NCI-H1105 (cell line): ENCODE measurements at places on chromosomes 12 and 14.

- DNase-seq: no peak
These were observed at the start of gene OASL for GRCh38 chr12:121038861-121039668. Gene OASL, minus strand, starts transcription at chr12:121039246. Its CDS starts 275 bp downstream, at chr12:121038971.

- no peak for DNase-seq
These were observed 241.7 kb downstream of the CEP128 start for GRCh38 chr14:80699861-80700260.

DNA sequence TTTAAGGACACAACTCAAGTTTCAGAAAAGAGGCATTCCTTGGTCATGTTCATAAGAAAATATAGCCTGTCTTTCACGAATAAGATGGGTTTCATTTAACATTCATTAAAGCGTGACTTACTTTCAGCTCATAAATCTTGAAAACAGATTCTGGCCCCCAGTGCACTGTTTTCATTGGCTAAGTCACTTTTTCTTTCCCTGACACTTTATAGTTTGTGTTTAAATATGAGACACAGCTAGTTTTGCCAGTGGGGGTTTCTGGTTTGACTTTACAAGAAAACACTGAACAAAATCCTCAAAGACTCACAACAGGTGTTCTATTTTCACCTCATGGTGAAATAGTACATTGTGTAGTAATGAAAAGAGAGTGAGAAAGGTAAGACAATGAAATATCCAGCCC lies 65.9 kb downstream of the PHLDA1 start:
- no peak for DNase-seq

GRCh38 chr12:32446316-32447119 lies 47.2 kb downstream of the FGD4 start:
- no peak for DNase-seq

GRCh38 chr12:2856051-2856450 lies 788 bp downstream of the TEX52 start:
- no peak for DNase-seq

GRCh38 chr12:49515266-49515665 lies 23.6 kb upstream of the KCNH3 start:
- DNase-seq: no peak

DNA sequence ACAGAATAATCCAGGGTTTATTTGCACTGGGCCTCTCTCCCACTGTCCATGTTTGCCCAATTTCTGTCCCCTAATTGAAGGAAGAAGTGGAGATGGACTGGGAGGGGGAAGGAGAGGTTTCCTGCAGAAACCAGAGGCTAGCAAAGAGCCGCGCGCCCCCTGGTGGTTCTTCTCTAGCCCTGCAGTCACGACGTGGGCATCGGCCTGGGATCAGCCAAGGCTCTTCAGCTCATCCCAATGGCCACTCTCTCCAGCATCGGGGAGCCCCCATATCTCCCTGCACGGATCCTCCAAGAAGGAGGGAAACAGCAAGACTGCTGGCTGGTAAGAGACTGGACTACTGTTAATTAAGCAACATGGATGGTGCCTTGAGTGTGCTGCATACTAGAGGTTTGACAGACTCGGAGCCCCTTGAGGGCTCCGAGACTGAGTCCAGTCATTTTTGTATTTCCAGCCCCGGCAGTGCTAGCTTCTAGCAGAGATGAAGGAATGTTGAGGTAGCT lies 18.7 kb downstream of the ZBTB39 start:
- DNase-seq: peak; percentile 37

- DNase-seq: no peak
These were observed 78.7 kb downstream of the HELB start for GRCh38 chr12:66380769-66381535.

- DNase-seq: no peak
These were observed 10.1 kb downstream of the CCND2 start for GRCh38 chr12:4283512-4284255.

GRCh38 chr12:70002097-70002911 lies 177.3 kb downstream of the MYRFL start:
- no peak for DNase-seq

DNA sequence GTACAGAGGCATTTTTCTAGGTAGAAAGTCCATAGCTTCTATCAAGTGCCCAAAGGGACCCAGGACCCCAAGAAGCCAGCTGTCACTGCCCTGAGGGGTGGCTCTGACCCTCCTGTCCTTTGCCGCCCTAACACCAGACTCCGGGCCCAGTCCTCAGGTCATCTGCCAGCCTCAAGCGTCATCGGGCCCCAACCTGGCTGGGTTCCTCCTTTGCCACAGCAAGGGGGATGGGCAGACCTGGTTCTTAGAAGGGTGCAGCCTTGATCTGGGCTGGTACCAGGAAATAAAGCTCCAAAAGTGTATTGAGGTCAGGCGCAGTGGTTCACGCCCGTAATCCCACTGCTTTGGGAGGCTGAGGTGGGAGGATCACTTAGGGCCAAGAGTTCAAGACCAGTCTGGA lies 27.1 kb upstream of the FAM222A start:
- no peak for DNase-seq

- no peak for DNase-seq
These were observed 9.8 kb downstream of the RTL1 start for GRCh38 chr14:100893760-100894159.

- DNase-seq: no peak
These were observed 9.3 kb downstream of the ZNF385A start for GRCh38 chr12:54375259-54375579.

- DNase-seq: no peak
These were observed 311.7 kb upstream of the E2F7 start for GRCh38 chr12:77377116-77377515.

GRCh38 chr12:117121441-117121840 lies 22.2 kb upstream of the TESC start:
- no peak for DNase-seq

DNA sequence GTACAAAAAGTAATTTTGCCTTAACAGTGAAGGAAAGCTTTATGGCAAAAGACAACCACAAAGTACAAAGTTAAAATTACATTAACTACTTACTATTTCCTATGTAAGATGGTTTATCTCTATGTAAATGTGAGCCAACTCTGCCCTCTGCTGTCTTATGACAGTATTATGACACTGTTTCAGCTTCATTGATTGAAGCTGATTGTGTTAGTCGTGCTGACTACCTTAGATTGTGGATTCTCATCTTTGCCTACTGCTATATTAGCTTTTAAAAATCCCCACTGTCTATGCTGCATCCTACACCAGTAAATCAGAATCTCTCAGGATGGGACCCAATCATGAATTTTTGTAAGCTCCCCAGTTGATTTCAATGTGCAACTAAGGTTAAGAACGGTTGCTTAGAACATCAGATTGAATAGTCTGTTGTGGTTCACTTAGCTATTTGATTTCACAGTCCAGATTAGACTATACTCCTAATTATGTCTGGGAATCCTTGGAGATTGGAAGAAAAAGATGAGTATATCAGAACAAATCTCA lies 12.2 kb upstream of the SPTB start:
- DNase-seq: peak; percentile 54

GRCh38 chr14:102979406-102979805 lies 56.9 kb downstream of the AMN start:
- no peak for DNase-seq

GRCh38 chr12:4719821-4720636 lies at the start of gene GALNT8:
Gene GALNT8, plus strand, starts transcription at chr12:4720400. Its CDS starts 278 bp downstream, at chr12:4720678.
- no peak for DNase-seq

DNA sequence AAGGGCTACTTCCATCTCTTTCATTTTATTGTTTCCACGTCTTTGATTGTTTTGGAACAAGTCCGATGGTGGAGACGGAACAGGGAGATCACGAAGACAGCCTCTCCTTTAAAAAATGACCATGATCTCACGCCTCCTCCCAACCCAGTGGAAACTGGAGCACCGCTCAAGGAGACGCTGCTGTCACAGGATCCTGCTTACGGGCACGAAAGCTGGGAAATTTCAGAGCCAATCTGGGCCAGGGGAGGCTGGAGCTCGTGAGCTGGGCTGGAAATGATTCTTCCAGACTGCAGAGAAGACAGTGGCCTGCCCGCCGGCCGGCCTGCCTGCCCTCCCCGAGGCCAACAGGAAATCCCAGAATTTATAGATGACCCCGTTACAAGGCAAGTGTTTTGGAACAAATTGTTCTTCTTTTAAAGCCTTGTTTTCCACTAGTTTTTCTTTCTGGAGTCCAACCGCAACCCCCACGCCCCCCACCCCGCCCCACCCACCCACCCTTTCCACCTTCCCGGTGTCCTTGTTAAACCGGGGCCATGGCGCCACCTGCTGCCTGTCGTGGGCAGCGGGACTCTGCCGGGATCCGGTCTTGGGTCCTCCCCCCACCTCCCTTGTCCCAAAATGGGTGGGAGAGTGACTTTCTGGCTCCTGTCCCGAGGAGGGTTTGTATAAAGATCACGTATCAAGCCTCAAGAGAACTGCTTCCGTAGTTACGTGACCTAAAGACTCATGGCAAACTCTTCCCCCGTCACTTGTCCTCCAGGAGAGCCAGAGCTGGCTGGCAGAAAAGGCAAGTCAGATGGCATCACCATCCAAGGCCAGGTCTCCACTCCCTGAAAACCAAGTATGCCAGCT lies 40.3 kb downstream of the MAP1LC3B2 start:
- DNase-seq: no peak

DNA sequence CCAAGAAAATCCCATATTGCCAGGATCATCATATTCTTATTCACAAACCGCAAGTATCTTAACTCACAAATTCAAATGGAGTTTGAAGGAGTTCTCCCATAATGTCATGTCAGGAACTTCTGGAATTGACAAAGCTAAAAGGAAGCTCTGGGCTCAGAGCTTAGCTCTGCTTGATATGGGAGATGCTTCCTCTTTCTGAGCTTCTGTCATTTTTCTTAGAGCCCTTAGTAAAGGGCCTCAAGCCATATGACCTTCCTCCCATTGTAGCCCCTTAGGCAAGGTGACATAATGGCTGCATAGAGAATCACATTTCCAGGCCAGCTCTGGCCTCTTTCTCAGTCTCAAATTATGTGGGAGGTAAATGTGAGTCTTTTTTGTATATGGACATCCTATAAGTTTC lies 40.9 kb downstream of the SLC4A8 start:
- no peak for DNase-seq

- DNase-seq: no peak
These were observed 34.9 kb downstream of the CCDC177 start for GRCh38 chr14:69539631-69540410.

- no peak for DNase-seq
These were observed 74.3 kb upstream of the ARID2 start for GRCh38 chr12:45655186-45655585.

- DNase-seq: no peak
These were observed 5.0 kb upstream of the OR10P1 start for GRCh38 chr12:55631733-55632132.

DNA sequence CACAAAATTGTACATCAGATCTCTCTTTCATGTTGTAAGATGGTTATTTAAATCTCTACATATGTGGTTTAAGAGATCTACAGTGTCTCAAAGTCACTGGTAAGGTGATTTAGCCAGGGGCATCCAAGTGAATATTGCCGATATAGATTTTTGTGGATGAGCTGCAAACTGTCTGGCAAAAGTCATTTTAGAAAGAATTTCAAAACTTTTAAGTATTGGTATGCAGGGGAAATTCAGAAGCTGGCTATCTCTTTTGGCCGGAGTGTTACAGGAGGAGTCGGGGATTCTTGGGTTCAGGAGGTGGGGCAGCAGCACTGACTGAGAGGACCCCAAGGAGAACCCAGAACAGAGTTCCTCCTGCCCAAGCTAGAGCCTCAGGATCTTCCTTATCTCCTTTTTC lies 69.9 kb downstream of the PTHLH start:
- no peak for DNase-seq

DNA sequence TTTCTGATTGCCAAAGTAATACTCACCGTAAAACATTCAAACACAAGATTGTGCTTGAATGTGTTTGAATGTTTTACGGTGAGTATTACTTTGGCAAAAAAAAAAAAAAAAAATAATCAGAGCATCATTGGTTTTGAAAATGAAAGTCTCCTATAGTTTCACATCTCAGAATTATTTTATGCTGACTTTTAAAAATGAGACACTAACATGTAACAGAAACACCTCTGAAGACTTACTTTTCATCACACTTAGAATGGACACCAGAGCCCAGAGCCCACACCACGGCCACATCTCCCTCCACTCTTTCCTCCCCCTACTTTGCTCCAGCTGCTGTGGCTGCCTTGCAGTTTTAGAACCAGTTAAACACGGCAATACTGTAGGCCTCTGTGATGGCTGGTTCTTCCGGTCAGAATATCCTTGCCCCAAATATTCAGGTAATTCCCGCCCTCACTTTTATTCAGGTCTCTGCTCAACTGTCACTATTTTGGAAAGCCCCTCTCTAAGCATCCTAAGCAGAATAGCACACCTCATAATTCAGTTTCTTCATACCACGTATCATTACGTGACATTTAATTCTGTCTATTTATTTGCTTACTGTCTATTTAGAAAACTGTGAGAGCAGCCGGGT lies 138.9 kb upstream of the MAX start:
- DNase-seq: no peak

DNA sequence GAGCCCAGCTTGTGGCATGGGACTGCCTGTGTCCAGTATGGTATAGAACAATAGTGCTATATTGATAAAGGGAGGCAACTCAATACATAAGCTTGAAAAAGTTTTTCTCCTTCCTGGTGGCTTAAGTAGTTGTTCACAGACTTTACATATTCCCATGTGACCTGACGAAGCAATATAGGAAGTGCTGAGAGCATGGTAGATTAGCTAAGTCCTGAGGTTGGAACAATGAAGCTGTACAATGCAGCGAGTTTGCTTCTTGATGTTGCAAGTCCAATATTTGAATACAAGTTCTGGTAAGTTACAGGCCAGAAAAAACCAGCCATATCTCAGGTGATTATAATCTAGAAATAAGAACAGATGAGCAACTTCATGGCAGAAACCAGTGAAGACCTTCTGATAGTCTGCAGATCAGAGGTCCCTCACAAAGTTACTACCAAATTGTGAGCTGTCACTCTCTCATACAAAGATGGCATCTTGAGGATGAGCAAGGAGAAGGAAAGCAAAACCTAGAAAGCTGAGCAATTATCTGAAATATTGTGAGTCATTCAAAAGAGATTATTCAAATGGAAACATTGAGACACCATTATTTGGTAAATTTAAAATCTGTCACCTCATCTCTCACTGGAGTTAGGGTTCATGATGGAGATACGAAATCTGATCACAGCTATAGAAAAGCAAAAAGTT lies 72.9 kb upstream of the BTG1 start:
- DNase-seq: no peak

- no peak for DNase-seq
These were observed 16.2 kb downstream of the EXD2 start for GRCh38 chr14:69207435-69208041.

DNA sequence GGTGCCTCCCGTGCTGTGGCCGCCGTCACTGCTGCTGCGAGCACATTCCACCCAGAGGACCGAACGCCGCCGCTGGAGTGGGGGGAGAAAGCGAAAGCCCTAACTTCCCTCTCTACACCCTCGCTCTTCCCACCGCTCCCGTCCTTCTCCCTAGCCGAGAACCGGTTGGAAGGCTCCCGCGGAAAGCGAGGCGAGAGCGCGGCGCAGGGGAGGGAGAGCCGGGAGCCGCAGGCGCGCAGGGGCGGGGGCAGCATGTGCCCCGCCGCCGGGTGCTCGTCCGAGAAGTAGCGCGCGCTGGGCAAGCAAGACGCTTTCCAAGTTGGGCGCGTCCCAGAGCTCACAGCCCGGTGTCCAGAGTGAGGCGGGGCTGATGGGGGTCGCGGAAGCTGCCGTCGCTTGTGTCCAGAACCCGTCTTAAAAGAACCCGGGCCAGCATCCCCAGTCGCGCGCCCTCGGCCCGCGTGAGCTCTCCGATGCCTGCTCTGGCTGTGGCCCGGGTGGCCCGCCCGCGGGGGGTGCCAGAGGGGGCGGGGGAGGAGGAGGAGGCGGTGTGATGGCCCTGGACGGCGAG lies at the start of gene TRHDE:
TSS of gene TRHDE (plus strand) at position 280 of the 571 bp plus-strand sequence. CDS start at position 554, 274 bp downstream.
- DNase-seq: peak; percentile 32

GRCh38 chr14:96587823-96588385 lies 85.7 kb downstream of the PAPOLA start:
- no peak for DNase-seq
